ENCODE measurements at places on chromosomes 2 and 18.

DNA sequence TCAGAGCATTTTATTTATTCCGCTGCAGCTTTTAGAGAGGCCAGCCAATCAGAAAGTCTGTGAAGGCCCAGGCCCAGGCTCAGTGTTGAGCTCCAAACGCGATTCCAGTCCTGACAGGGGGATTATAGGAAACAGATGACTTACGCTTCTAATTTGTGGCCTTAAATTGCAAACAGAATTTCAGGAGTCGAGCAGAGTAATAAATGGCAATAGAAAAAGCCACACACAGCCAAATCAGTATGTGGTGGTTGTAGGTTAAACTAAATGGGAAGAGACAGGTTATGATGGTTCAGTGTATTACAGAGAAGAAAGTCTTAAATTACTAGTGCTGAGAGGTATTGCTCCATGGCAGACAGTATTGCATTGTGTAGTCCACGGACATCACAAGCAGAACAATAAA lies 131.0 kb upstream of the ZEB2 start:
- no peak for DNase-seq

DNA sequence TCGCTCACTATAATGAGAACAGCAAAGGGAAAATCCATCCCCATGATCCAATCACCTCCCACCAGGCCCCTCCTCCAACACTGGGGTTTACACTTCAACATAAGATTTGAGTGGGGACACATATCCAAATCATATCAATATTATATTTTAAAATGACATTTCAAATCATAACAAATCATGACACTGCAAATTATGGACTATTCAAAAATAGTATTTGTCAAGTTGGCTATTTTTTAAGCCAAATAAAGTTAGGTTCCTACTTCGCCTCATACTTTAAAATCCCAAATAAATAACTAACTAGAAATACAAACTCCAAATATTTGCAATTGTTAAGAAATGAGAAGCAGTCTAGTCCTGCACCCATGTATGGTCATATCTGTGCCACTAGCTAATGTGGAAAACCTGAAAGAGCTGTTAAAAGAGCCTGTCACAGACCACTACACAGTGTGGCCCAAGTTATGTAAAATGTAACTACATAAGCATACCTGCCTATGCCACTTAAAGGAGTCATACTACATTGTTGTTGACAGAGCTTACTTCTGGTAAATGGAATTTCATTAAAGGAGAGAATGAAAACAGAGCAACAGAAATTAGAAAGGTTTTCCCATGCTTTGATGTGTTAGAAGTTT lies 334.7 kb upstream of the GULP1 start:
- DNase-seq: no peak

- DNase-seq: no peak
Observed at GRCh38 chr2:21480162-21480561, 356.4 kb downstream of the TDRD15 start.

GRCh38 chr2:46259777-46260168 lies 37.4 kb upstream of the EPAS1 start:
- no peak for DNase-seq
